ENCODE measurements at places on chromosomes 16 and 17. TPM values are rescaled to one million over a fixed set of nuclear protein-coding genes. Genes with fewer than 3 reads are reported as not detected.

RRAD gene
- total RNA-seq = 11.1 TPM

HASPIN gene
- total RNA-seq = 0.41 TPM

ABCA9 gene
- total RNA-seq = 11.1 TPM

C16orf92 gene
- not detected for total RNA-seq

FBXO39 gene
- total RNA-seq = 0.49 TPM

CLEC19A gene
- total RNA-seq = 0.17 TPM

DNA sequence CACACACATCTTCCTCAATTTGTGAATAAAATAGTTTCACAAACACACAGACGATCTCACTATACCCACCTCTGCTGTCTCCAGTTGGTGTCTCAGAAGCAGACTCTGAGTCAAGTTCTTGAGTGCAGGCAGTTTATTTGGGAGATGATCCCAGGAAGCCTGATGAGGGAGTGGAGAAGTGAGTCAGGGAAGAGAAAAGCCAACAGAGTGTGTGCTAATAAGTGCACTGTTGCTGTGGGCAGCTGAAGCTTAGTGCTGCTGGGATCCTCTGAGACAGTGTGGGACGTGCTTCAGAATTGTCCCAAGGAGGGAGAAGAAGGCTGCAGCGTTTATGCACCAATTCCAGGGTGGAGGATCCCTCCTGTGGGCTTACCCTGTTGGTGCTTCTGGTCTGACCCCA, 423.2 kb upstream of the C16orf82 start:
- no peak for DNase-seq

GRCh38 chr17:33862772-33863602, 392.1 kb upstream of the CCL2 start:
- DNase-seq = no peak

DNA sequence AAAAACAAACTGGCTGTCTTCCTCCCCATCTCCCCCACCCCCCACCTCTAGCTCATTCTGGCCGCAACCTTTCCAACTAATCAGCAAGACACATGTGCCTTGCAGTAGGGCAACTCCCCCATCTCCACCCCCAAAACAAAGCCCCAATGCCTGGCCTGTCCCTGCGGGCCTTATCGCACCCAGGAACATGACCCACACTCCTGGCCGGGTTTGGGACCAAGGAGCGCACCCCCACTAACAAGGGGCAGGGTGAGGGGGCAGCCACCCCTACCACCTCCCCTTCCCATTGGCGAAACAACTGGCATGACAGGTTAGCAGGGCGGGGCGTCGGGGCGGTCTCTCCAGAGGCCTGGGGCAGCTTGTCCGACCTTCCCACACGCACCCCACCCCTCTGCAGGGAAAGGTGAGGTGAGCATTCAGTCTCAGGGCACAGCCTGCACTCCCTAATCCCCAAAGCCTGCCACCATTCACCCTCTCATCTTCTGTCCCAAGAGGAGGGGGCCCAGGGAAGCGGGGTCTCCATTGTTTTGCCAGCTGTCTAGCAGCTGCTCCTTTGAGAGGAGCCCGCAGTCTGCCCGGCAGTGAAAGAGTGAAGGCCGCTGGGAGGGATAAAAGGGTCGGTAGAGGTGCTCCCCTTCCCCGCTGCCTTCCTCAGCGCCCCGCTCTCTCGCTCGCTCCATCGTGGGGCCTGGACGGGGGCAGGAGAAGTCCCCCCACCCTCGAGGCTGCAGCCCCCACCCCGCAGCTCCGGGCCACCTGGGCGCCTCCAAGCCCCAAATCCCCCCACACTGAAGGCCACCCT, 765 bp downstream of the MYO18A start:
- peak; percentile 90 for DNase-seq

DNA sequence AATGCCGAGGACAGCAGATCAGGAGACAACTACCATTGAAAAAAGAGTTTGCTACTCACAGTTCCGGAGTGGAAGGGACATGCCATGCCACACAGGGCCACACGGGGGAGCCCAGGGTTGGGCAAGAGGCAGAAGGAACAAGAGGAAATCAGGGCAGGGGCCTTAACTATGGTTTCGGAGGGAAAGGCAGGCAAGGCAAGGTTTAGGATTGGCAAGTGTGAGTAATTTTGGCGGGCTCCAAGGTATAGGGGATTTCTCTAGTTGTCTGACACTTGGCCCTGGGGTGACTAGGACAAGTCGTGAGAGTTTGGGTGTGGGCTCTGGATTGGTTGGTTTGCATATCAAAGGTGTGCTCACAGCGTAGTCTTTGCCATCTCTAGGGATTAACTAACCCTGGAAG, 27.0 kb upstream of the NTN1 start:
- peak; percentile 87 for DNase-seq

DNA sequence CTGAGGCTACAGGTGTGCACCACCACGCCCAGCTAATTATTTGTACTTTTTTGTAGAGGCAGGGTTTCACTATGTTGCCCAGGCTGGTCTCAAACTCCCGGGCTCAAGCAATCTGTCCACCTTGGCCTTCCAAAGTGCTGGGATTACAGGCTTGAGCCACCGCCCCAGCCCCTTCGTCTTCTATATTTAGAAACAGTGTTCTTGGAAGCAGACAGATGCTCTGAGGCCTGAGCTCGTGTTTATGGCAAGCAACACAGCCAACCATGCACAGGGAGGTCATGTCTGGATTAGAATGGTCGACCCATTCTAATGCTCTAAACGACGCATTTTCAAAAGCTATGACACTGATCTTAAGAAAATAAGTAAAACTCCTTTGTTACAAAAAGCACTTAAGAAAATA, 16.6 kb downstream of the TMEM204 start:
- DNase-seq = no peak

DNA sequence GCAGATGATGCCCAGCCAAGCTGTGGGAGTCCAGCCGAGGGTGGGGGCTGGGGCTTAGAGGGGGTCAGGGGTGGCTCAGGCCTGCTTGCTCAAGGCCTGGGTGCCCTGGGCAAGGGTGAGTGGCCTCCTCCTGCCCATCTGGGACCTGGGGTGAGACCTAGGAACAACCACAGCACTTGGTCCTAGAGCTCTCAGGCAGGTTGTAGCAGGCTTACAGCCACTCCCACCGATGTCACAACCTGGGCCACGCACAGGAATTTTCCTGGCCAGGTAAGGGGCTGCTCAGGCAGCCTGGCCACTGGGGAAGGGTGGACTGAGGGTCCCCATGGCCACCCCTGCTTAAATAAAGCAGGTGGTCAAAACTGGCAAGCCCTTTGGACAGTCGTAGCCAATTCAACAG, 6.3 kb upstream of the SREBF1 start:
- no peak for DNase-seq

- no peak for DNase-seq
Measured at GRCh38 chr17:50765454-50766221, 1.7 kb downstream of the ANKRD40CL start.

DNA sequence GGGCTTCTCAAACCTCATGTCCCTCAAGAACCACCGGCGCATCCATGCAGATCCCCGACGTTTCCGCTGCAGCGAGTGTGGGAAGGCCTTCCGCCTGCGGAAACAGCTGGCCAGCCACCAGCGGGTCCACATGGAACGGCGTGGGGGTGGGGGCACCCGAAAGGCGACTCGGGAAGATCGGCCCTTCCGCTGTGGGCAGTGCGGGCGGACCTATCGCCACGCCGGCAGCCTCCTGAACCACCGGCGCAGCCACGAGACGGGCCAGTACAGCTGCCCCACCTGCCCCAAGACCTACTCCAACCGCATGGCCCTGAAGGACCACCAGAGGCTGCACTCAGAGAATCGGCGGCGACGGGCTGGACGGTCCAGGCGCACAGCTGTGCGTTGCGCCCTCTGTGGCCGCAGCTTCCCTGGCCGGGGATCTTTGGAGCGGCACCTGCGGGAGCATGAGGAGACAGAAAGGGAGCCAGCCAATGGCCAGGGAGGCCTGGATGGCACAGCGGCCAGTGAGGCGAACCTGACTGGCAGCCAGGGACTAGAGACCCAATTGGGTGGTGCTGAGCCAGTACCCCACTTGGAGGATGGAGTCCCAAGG, 5.9 kb downstream of the ZNF646 start:
- DNase-seq = no peak

DNA sequence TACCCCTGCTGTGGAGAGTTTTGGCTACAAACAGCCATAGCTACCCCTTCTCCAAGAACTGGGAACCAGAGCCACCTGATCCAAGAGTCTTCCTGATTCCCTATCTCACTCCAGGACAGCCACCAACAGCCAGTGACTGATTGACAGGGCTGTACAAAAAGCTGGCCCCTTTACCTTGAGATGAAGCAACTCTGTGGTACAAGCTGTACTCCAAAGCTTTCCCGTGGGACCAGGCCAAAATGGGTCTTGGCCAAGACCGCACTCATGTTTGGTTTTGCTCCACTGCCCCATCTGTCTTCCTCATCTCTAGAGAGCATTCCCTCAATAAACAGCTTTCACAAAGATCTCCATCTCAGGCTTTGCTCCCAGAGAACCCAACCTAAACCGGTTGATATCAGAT, 43.6 kb downstream of the RNF157 start:
- peak; percentile 67 for DNase-seq

DNA sequence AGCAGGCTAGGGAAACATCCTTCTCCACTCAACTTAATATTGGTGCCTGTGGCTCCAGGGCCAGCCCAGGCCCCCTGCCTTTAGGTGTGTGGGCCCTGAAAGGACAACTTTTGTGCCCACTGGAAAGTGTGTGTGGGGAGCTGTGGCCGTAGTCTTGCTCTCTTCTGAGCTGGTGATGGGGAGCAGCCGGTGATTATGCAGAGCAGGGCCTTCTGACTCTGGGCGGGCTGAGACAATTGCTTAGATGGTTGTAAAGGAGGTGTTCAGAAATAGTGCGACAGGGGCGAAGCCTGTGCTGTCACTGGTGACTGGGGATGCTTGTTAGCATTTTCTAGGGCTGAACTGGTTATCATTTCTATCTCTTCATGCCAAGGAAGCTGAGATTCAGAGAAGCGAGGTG, 62.6 kb downstream of the MSI2 start:
- no peak for DNase-seq

DNA sequence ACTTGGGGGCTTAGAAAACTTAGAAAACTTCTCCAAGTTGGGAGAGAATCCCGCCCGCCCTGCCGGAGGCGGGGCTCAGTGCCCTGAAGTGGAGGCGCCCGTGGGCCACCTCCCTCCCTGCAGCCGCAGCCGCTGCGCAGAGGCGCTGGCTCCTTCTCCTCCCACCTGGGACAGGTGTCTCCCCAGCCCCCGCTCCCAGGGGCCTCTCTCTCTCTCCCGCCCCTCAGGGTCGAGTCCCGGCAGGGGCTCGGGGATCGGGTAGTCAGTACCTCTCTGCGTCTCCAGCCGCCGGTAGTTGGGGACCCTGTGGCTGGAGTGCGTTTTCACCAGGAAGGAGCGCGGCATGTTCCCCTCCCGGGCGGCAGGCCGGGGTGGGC, 257 bp downstream of the SNAI3 start:
- DNase-seq = peak; percentile 83

GRCh38 chr17:77089124-77089490, 51.7 kb upstream of the SEC14L1 start:
- no peak for DNase-seq

DNA sequence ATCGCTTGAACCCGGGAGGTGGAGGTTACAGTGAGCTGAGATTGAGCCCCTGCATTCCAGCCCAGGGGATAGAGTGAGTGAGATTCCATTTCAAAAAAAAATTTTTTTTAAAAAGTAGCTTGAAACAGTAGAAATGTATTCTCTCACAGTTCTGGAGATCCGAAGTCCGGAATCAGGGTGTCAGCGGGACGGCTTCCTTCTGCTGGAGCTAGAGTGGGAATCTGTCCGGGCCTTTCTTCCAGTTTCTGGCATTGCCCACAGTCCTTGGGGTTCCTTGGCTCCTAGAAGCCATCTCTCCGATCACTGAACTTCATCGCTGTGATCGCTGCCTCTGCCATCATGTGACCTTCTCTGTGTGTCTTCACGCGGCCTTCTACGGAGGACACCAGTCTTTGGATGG, 181.2 kb upstream of the CIBAR2 start:
- no peak for DNase-seq

DNA sequence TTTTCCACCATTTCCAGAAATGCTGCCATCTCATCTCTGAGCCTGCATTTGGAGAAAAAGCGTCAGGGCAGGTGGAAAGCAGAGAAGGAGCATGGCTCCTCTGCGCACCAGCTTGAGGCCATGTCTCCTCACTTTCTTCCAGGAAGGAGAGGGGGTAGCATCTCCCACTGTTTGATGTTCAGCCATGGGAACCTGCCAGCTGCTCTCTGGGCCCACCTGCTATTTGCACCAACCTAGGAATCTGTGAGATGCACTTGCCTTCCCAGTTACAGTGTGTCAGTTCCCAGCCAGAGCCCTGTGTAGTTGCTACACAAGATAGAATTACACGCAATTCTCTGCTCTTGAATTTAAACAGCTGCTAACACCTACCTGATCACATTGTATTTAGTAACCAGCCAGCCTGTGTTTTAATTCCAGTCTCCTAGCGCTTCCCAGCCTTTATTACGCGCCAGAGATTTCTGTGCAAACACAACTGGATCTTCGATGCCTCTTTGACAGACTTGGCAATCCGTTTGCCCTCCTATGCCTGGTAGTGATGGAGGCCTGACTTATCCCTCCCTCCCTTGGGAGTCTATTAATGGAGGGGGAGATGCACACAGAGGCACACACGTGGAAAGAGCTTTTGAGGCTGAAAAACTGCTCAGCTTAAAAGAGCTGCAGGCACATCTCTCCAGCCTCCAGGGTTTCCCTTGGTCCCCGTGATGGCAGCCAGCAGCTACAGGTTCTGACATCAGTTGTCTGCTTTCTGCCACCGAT, 98.1 kb upstream of the SEC14L1 start:
- DNase-seq = no peak

- DNase-seq = no peak
Measured at GRCh38 chr16:66551348-66551759, 1.0 kb upstream of the CKLF start.

GRCh38 chr17:76870377-76870714, 2.1 kb downstream of the MGAT5B start:
- DNase-seq = no peak

- no peak for DNase-seq
Measured at GRCh38 chr16:69942099-69942491, 9.0 kb upstream of the CLEC18A start.

- DNase-seq = no peak
Measured at GRCh38 chr16:28511031-28511430, 4.4 kb upstream of the IL27 start.

DNA sequence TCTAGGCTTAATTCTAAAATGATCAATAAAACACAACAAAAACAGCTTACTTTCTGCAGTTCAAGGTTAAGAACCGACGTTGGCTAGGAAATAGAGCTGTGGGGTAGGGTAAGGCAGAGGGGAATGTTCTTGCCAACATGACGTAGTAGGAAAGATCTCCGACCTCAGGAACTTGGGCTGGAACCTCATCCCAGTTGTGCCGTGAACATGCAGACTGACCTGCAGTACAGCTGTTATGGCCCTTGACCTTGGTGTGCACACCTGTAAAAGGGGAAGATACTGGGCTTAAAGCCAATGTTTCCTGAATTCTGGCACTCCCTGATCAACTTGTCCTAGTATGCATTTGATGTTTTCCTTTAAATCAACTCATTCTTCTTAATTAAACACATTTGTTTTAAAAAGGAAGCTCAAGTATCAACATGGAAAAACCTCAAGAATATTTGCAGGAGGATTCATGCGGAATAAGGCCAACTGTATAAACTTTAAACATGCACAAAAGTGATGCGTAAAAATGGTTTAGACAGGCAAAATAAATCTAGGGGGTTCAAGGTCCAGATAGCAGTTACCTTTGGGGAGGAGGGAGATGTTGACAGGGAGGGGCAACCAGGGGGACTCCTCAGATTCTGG, 14.2 kb upstream of the SLC6A2 start:
- DNase-seq = no peak

Measured in upper lobe of right lung (tissue), 1 donor.